Glutamatergic neuron (in vitro differentiated cells): ENCODE measurements at places on chromosomes 7 and 10. TPM values are rescaled to one million over a fixed set of nuclear protein-coding genes. Genes with fewer than 3 reads are reported as not detected.

DNA sequence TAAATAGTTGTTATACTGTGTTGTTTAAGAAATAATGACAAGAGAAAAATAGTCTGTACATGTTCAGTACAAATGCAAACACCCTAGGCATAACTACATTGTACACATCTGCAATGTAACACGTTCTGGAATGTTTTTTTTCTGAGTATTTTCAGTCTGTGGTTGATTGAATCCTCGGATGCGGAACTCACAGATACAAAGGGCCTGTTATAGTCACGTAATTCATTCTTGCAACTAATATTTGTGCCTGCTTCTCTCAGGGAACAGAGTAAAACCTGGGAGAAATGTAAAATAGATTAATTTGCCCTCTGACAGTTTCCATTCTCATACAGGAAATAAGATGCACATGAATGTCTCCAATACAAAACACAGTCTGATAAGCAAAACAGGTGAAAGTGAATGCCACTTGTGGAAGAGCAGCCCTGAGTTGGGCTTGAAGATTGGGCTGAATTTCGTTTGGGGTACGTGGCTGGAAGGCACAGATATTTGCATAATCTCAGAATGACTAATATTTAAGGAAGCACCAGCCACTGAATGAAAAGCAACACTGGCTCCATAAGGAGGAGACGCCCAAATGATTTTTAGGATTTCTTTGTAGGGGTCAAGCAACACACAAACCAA is 19.1 kb downstream of the DENND2A start:
- H3K36me3 ChIP-seq = no peaks in the 10 kb centered on the region
- no peak overlapping the region for H3K27ac ChIP-seq
- no peak overlapping the region for H3K4me3 ChIP-seq

DNA sequence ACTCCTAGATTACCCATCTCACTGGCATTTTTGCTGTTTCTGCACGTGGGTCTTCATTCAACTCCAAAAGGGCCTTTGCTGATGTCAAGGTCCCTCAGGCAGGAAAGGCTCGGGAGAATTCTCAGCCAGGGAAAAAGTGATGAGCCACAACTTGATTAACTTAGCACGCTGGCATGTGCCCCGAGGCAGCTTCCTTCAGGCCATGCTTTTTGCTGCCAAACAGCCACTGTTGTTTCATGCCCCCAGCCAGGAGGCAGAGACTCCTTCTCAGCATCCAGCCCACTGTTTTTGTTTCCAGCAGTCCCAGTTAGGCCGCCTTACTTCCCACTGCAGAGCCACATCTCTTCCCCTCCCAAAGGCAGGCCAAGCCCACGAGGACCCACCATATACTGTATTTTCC is 266.5 kb upstream of the YAE1 start:
- H3K27ac ChIP-seq = no peak overlapping the region
- no peaks in the 10 kb centered on the region for H3K4me1 ChIP-seq
- DNase-seq = no peak
- H3K27me3 ChIP-seq = no peaks in the 10 kb centered on the region
- no peak overlapping the region for H3K4me3 ChIP-seq
- H3K36me3 ChIP-seq = peaks cover 6% of the 10 kb centered on the region

DNA sequence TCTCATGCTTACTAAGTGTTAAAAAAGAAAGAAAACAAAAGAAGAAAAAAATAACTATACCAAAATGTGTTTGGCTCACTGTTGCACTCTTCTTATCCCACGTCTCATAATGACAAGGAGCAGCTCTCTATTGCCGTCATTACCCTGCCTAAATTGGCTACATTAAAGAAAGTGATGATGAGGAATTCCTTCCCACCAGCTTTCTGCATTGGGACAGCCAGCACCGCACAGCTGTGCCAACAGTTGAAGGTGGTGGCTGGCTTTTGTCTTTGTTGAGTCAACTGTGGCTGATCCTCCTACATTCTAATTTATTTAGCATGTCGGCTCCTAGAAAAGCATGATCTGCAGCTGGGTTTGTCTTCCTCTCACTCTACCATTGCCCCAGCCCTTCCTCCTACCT is 751.8 kb downstream of the KCNMA1 start:
- H3K4me3 ChIP-seq = no peak overlapping the region

DNA sequence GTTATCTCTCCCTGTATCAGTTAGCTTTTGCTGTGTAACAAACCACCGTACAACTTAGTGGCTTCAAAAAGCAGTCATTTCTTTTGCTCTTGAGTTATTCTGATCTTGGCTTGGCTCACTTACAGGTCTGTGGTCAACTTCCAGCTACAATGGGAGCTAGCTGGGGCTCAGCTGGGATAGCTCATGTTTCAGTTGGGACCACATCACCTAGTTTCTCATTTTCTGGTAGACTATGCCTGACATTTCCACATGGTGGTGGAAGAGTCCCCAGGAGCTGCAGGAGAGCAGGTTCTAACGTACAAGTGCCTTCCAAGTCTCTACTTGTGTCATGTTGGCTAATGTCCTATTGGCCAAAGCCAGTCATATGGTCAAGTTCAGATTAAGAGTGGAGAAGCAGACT is 25.8 kb upstream of the PIP4K2A start:
- H3K4me3 ChIP-seq = no peak overlapping the region
- DNase-seq = no peak
- no peaks in the 10 kb centered on the region for H3K27me3 ChIP-seq
- no peaks in the 10 kb centered on the region for H3K4me1 ChIP-seq

DNA sequence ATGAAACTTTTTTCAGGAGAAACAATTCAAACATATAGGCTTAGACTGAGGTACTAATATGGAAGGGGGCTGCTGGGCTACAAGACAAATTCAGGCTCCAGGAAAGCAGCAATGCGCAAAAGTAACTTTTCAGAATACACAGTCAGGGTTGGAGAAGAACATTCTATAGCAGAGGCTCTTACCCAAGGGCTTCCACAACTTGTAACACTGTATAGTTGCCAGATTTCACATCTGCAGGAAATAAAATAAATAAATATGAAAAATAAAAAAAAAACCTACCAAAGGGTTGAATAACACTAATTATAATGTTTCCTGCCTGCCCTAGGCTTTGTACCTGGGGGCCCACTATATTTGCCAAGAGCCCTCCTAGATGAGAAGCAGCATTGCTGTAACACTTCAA is 14.3 kb downstream of the MMS19 start:
- H3K27me3 ChIP-seq = no peaks in the 10 kb centered on the region
- no peaks in the 10 kb centered on the region for H3K36me3 ChIP-seq
- no peak overlapping the region for H3K4me3 ChIP-seq
- no peak overlapping the region for H3K27ac ChIP-seq
- no peak for DNase-seq
- peaks cover 4% of the 10 kb centered on the region for H3K4me1 ChIP-seq

DNA sequence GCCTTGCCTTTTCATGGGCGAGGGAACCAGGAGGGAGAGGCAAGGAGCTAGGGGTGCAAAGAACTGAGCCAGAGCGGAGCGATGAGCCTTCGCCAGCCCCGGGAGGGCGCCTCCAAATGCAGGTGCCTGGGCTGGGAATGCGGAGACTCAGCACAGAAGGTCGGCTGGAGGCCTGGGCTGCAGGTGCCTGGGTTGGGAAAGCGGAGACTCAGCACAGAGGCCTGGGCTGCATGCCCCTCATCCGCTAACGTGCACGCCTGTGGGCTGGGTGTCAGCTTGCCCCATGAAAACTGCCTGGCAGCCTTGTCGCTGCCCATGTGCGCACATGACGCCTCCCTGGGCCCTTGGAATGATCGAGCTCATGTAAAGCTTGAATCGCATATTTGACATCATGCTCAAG is 51.8 kb downstream of the POM121L12 start:
- DNase-seq = no peak
- H3K27ac ChIP-seq = no peak overlapping the region
- H3K4me1 ChIP-seq = peaks cover 3% of the 10 kb centered on the region
- no peaks in the 10 kb centered on the region for H3K27me3 ChIP-seq

- H3K36me3 ChIP-seq = no peaks in the 10 kb centered on the region
- DNase-seq = no peak
- H3K27ac ChIP-seq = peak overlapping the region; percentile 83
- peaks cover 6% of the 10 kb centered on the region for H3K4me1 ChIP-seq
These were observed 1.3 kb upstream of the SAMD8 start for GRCh38 chr10:75110006-75110632.

DNA sequence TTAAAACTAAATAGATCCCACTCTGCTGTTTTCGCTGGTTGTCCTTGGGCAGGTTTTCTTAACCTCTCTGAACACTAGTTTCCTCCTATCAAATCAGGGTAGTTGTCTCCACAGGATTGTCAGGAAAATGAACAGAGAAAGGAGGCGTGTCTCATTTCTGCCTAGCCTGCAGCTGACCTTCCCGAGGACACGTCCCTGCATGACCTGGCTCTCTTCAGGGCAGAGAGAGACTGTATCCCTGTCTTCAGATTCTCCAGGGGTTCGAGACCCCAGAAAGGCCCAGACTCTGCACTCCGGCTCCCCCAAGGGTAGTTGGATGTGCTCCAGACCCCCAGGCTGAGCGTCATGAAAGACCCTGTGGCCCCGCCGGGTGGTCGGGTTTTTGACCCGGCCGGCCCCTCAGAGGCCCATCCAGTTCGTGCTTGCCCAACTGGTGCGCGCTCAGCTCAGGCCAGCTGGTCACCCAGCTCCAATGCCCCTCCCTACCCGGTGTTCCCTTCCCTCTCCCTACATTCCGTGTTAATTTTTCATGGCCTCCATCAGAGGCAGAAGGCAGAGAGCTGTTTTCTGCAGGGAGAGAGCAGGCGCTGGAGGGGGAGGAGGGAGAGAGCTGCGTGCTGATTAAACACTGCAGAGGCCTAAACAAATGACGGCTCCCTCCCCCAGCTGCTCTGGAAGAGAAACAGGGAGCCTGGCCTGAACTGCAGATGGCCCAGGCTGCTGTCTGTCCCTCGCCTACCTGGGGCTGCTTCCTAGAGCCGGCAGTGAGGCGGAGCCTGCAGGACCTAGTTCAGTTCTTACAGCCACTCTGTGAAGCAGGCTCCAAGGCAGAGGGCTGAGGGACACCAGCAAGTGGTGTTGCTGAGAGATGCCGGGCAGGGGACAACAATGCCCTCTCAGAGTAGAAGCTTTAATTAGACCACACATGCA is 86.2 kb upstream of the PPIF start:
- peaks cover 74% of the 10 kb centered on the region for H3K4me1 ChIP-seq
- peak overlapping the region; percentile 33 for H3K4me3 ChIP-seq
- no peaks in the 10 kb centered on the region for H3K36me3 ChIP-seq
- DNase-seq = peak; percentile 86
- peaks cover 55% of the 10 kb centered on the region for H3K27me3 ChIP-seq
- H3K27ac ChIP-seq = peak overlapping the region; percentile 98

GRCh38 chr10:26486304-26486703 is 48.2 kb downstream of the APBB1IP start:
- H3K4me1 ChIP-seq = no peaks in the 10 kb centered on the region
- H3K36me3 ChIP-seq = no peaks in the 10 kb centered on the region
- H3K27ac ChIP-seq = no peak overlapping the region
- H3K4me3 ChIP-seq = no peak overlapping the region
- DNase-seq = no peak
- H3K27me3 ChIP-seq = no peaks in the 10 kb centered on the region

Gene FAM13C
- 17.8 TPM for total RNA-seq

GRCh38 chr7:44764665-44765578 is 16.3 kb downstream of the ZMIZ2 start:
- no peak for DNase-seq
- H3K27ac ChIP-seq = peak overlapping the region; percentile 79
- H3K27me3 ChIP-seq = peaks cover 21% of the 10 kb centered on the region
- peaks cover 41% of the 10 kb centered on the region for H3K4me1 ChIP-seq

Gene PLOD3
- total RNA-seq = 47.1 TPM

DNA sequence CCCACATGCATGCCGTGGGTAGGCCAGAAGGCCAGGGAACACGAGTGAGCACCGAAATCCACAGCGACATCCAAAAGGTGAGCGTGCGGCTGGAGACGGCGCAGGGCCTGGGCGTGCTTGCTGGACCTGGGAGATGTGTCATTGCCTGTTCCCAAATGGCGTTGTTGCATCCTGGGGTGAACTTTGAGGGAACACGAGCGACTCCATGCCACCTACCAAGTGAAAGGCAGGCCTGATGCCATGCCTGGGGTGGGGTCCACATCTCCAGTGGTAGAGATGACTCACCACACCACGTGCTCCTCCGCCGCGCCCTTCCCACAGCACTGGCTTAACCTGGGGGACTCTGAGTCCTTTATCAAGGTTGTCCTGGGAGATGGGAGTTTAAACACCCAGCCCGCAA is 24.7 kb upstream of the VIPR2 start:
- H3K27me3 ChIP-seq = peaks cover 7% of the 10 kb centered on the region
- no peak overlapping the region for H3K4me3 ChIP-seq
- no peaks in the 10 kb centered on the region for H3K4me1 ChIP-seq
- no peak for DNase-seq

Gene SLC39A12
- total RNA-seq = not detected

- H3K4me1 ChIP-seq = peaks cover 69% of the 10 kb centered on the region
- H3K27me3 ChIP-seq = peaks cover 9% of the 10 kb centered on the region
- peak overlapping the region; percentile 81 for H3K27ac ChIP-seq
- H3K4me3 ChIP-seq = peak overlapping the region; percentile 58
- no peaks in the 10 kb centered on the region for H3K36me3 ChIP-seq
These were observed 64.0 kb downstream of the CTBP2 start for GRCh38 chr10:125096371-125096770.

DNA sequence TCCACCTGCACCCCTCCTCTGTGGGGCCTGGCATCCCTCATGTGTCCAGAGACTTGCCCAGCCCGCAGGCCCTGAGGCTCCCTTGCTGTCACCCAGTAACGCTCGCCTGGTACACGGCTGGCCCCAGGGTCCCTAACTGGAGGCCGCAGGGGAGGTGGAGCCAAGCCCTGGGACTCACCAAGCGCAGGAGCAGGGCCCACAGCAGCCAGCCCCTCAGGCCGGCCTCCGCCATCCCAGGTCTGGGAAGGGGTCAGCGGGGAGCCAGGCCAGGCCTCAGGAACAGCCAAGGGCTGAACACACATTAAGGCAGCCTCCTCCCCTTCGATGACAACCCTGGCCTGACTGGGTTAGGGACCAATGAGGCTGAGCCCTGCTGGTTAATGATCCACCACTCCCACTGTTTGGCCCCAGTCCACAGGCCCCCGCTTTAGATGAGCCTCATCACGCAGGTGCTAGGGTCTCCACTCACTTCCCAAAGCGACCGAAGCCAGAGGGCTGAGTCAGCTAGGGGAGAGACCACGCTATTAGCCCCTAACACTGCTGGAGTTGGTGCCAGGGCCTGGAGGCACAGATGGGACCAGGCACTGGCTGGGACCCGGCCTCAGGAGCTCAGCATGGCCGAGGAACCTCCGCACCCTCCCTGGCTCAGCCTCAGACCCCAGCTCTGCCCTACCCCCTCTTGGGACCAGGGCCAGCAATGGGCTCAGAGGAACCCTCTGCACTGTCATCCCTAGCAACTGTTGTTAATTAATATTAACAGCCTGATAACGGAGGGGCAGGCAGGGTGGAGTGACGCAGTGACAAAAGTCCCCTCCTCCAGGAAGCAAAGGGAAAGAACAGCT is at the start of gene NPC1L1:
TSS of gene NPC1L1 (minus strand) at position 303 of the 842 bp plus-strand sequence. CDS start at position 232, 71 bp downstream.
- H3K27ac ChIP-seq = no peak within 1 kb of the TSS
- H3K4me3 ChIP-seq = no peak within 1 kb of the TSS
- H3K27me3 ChIP-seq = peaks cover 15% of the 10 kb centered on the region

- H3K27ac ChIP-seq = no peak overlapping the region
- H3K4me3 ChIP-seq = no peak overlapping the region
- H3K27me3 ChIP-seq = peaks cover 3% of the 10 kb centered on the region
- no peak for DNase-seq
- H3K36me3 ChIP-seq = peaks cover 16% of the 10 kb centered on the region
- H3K4me1 ChIP-seq = no peaks in the 10 kb centered on the region
These were observed 445.0 kb downstream of the PTPRN2 start for GRCh38 chr7:158142657-158143056.

GRCh38 chr10:86872757-86873156 is 84.7 kb downstream of the MMRN2 start:
- no peaks in the 10 kb centered on the region for H3K36me3 ChIP-seq
- DNase-seq = no peak
- peaks cover 10% of the 10 kb centered on the region for H3K4me1 ChIP-seq
- no peaks in the 10 kb centered on the region for H3K27me3 ChIP-seq

- H3K4me3 ChIP-seq = peak overlapping the region; percentile 31
- H3K36me3 ChIP-seq = no peaks in the 10 kb centered on the region
- peak overlapping the region; percentile 74 for H3K27ac ChIP-seq
- H3K27me3 ChIP-seq = peaks cover 5% of the 10 kb centered on the region
- peak; percentile 77 for DNase-seq
These were observed 85.6 kb upstream of the FGFR2 start for GRCh38 chr10:121683816-121684215.
